ENCODE measurements at places on chromosomes 12 and 14. TPM values are rescaled to one million over a fixed set of nuclear protein-coding genes. Genes with fewer than 3 reads are reported as not detected.

GRCh38 chr12:110888256-110888991 is 32.0 kb downstream of the MYL2 start:
- H3K4me1 ChIP-seq = no peaks in the 10 kb centered on the region
- peak overlapping the region; percentile 68 for H3K4me3 ChIP-seq
- DNase-seq = no peak
- H3K27ac ChIP-seq = no peak overlapping the region

- no peaks in the 10 kb centered on the region for H3K27me3 ChIP-seq
- H3K4me1 ChIP-seq = no peaks in the 10 kb centered on the region
- H3K36me3 ChIP-seq = no peaks in the 10 kb centered on the region
- H3K27ac ChIP-seq = no peak overlapping the region
- DNase-seq = peak; percentile 23
- peak overlapping the region; percentile 18 for H3K4me3 ChIP-seq
Observed at GRCh38 chr12:110079477-110080400, 31.4 kb upstream of the C12orf76 start.

- no peaks in the 10 kb centered on the region for H3K4me1 ChIP-seq
- H3K27ac ChIP-seq = no peak overlapping the region
- H3K27me3 ChIP-seq = no peaks in the 10 kb centered on the region
- H3K36me3 ChIP-seq = no peaks in the 10 kb centered on the region
- no peak for DNase-seq
Observed at GRCh38 chr12:26841085-26841484, 8.1 kb upstream of the ITPR2 start.

DNA sequence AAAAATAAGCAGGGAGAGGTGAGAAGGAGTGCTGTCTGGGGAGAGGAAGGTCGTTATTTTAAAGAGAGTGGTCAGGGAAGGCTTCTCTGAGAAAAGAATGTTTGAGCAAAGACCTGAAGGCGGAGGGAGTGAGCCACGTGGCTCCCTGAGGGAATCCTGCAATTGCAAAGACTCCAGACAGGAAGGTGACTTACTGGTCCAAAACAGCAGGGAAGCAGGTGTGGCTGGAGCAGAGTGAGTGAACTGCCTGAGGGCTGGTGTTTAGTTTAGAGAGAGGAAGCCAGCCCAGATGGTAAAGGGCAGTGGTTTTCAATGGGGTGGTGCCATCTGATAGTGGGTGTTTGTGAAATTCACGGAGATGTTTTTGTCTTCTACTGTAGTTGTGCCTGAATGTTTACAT is 58.8 kb upstream of the LTA4H start:
- no peaks in the 10 kb centered on the region for H3K4me1 ChIP-seq
- no peak overlapping the region for H3K27ac ChIP-seq
- no peak overlapping the region for H3K4me3 ChIP-seq
- H3K36me3 ChIP-seq = no peaks in the 10 kb centered on the region
- H3K27me3 ChIP-seq = no peaks in the 10 kb centered on the region

DNA sequence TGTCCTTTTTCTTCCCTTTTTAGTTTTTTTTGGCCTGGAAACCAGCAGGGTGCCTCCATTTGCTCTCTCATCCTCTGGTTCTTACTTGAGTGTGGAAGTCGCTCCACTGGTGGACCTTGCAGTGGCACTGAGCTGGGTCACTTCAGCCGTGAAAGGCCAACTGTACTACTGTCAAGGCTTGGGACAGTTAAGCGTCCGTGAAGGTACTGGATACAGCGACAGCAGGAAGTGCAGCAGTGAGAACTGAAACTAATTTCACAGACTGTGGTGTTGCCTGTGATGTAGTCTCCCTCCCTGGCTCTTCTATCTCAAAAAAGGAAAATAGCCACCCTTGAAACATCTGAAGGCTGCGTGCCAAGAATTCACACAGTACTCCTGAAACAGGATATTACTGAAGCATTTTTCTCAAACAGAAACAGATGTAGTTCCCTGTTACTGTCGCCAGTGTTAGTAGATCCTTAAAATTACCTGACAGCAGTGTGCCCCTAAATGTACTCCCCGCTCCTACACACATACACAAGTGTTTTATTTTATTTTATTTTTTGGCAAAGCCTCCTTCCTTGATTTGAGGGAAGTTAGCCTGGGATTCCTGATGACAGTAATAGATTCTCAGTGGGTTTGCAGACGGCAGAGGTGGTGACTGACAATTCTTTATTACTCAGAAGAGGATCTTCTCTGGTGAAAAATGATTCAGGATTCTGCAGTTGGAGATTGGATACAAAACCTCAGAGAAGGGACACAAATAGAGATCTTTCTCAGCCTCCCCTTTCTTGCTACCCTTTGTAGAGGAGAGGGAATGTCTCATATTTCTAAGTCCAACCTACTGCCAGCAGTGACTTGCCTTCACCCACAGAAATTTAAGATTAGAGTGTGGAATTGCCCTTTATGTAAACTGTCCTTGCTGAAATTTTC is 4.4 kb downstream of the SUSD6 start:
- peak overlapping the region; percentile 26 for H3K4me3 ChIP-seq
- peak; percentile 71 for DNase-seq
- no peaks in the 10 kb centered on the region for H3K27me3 ChIP-seq
- H3K4me1 ChIP-seq = peaks cover 17% of the 10 kb centered on the region

- H3K4me1 ChIP-seq = no peaks in the 10 kb centered on the region
- H3K27me3 ChIP-seq = no peaks in the 10 kb centered on the region
- no peak overlapping the region for H3K27ac ChIP-seq
- H3K36me3 ChIP-seq = no peaks in the 10 kb centered on the region
- no peak for DNase-seq
- no peak overlapping the region for H3K4me3 ChIP-seq
Observed at GRCh38 chr12:52584156-52584682, 10.6 kb upstream of the KRT74 start.

DNA sequence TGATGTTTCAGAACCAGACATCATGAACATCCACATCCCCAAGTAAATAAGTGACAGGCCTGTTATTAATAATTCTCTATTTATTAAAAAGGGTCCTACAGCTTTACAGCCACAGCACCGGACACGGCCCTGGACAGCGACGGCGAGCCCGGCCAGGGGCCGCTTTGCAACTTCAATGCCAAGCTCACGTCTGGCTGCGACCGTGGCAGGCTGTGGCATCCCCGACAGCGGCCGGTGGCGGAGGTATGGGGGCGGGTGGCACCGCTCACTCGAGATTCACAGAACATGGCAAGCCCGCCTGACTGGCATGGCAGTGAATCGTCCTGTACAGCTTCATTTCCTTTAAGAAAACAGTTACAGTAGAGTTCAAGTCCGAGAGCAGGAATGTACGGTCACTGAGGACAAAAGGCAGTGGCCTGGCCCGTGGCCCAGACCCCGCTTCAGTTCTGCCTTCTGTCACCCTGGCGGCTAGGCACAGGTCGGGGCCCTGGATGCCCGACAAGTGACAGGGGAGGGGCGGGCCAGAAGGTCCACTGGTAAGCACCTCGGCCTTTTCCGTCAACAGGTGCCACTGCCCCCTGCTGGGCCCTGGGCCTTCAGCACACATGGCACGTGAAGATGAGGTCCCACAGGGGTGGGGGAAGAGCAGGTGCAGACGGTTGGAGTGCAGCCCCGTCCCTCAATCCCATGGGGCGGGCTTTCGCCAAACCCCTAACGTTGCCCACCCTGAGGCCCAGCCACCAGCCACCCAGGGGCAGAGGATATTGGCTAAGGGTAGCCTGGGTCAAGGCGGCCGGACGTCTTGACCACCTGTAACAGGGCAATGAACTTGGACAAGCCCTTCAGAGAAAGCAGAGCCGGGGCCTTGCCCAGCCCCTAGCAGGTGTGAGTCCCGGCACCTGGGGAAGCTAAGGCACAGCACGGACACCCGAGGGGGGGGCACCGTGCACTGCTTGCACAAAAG is 30.3 kb downstream of the HIP1R start:
- H3K27me3 ChIP-seq = no peaks in the 10 kb centered on the region
- H3K4me1 ChIP-seq = peaks cover 26% of the 10 kb centered on the region
- H3K27ac ChIP-seq = peak overlapping the region; percentile 66

DNA sequence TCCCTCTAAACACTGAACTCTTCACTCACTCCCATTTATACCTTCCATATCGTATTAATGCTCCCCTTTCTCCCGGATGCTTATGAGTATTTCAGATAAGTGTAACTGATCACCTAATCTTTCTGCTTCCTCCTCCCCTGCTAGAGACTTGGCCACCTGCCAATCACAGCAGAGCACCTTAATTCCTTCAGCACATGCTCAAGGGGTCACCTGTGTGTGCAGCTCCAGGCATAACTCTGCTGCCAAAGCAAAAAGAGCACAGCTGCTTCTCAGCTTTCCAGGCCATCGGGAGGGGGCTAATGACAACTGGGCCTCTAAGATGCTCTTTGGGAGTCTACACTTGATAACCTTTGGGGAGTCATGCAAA is 106.9 kb upstream of the DYRK2 start:
- no peak overlapping the region for H3K27ac ChIP-seq
- no peaks in the 10 kb centered on the region for H3K36me3 ChIP-seq
- H3K4me1 ChIP-seq = no peaks in the 10 kb centered on the region
- H3K27me3 ChIP-seq = no peaks in the 10 kb centered on the region

DNA sequence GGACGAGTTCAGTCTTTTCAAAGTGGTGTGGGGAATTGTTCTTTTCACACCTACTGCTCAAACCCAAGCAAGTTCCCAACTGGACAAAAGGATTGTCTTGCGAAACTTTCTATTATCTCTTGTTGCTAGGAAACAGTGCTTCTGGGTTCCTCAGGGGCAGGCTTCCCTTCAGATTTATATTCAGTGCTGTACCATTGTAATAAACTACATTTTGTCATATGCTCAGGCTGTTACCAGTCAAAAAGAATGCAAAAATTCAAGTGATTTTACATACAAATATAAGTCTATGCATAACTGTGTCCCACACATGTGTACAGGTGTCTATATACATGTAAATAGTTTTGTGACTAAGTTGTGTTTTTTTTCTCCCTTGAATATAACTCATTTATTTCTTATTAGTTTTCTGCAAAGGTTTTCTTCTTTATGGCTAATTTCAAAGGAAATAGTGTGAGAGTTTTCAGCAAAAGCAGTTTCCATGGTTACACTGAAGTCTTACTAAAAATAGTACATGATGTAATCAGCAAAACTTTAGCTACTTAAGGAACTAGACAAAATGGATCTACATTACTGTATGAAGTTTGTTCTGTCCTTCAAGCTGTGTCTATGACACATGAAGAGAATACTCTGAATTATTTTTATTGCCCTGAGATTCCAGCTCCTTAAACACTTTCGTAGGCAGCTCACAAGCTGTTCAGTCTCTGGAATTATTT is 430.2 kb upstream of the TMPO start:
- DNase-seq = no peak
- H3K4me3 ChIP-seq = no peak overlapping the region
- no peaks in the 10 kb centered on the region for H3K4me1 ChIP-seq
- no peaks in the 10 kb centered on the region for H3K36me3 ChIP-seq
- H3K27me3 ChIP-seq = no peaks in the 10 kb centered on the region

LUM gene
- 449 TPM for total RNA-seq

- peaks cover 5% of the 10 kb centered on the region for H3K4me1 ChIP-seq
- no peak for DNase-seq
- no peak overlapping the region for H3K4me3 ChIP-seq
- H3K27ac ChIP-seq = no peak overlapping the region
- H3K36me3 ChIP-seq = no peaks in the 10 kb centered on the region
- H3K27me3 ChIP-seq = no peaks in the 10 kb centered on the region
Observed at GRCh38 chr12:106360400-106360994, 2.9 kb downstream of the POLR3B start.

GRCh38 chr12:98149270-98149669 is 366.1 kb upstream of the TMPO start:
- H3K27ac ChIP-seq = no peak overlapping the region
- H3K4me1 ChIP-seq = no peaks in the 10 kb centered on the region
- no peak for DNase-seq
- no peaks in the 10 kb centered on the region for H3K27me3 ChIP-seq
- no peaks in the 10 kb centered on the region for H3K36me3 ChIP-seq

GRCh38 chr12:67112586-67112985 is 156.6 kb upstream of the CAND1 start:
- H3K4me3 ChIP-seq = no peak overlapping the region
- H3K27me3 ChIP-seq = no peaks in the 10 kb centered on the region

KRT78 gene
- total RNA-seq = 2.0 TPM

CLEC2A gene
- total RNA-seq = not detected

- no peak overlapping the region for H3K27ac ChIP-seq
- H3K36me3 ChIP-seq = no peaks in the 10 kb centered on the region
Observed at GRCh38 chr12:91902860-91903683, 242.6 kb downstream of the BTG1 start.

GRCh38 chr12:61894168-61894567 is 366.0 kb upstream of the USP15 start:
- H3K4me3 ChIP-seq = no peak overlapping the region
- DNase-seq = no peak
- no peak overlapping the region for H3K27ac ChIP-seq
- H3K4me1 ChIP-seq = no peaks in the 10 kb centered on the region

- no peaks in the 10 kb centered on the region for H3K4me1 ChIP-seq
- no peak overlapping the region for H3K27ac ChIP-seq
- H3K27me3 ChIP-seq = no peaks in the 10 kb centered on the region
- no peak overlapping the region for H3K4me3 ChIP-seq
Observed at GRCh38 chr12:93913845-93914244, 234.5 kb upstream of the PLXNC1 start.

DNA sequence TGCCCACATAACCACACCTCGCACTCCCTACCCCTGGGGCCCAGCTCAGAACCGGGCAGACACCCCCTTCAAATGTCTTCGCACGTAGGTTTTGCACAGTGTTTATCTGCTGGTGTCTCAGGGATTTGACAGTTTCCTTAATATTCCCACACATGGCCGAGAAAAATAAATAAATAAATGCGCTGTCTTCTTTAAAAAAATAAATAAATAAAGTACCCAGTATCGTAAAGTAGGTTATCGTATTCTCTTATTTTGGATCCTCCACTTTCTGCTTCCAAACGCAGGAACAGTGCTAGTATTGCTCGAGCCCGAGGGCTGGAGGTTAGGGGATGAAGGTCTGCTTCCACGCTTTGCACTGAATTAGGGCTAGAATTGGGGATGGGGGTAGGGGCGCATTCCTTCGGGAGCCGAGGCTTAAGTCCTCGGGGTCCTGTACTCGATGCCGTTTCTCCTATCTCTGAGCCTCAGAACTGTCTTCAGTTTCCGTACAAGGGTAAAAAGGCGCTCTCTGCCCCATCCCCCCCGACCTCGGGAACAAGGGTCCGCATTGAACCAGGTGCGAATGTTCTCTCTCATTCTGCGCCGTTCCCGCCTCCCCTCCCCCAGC is 710 bp upstream of the FOS start:
- peak overlapping the region; percentile 100 for H3K27ac ChIP-seq
- no peak for DNase-seq
- no peaks in the 10 kb centered on the region for H3K27me3 ChIP-seq
- H3K36me3 ChIP-seq = no peaks in the 10 kb centered on the region
- no peaks in the 10 kb centered on the region for H3K4me1 ChIP-seq

DNA sequence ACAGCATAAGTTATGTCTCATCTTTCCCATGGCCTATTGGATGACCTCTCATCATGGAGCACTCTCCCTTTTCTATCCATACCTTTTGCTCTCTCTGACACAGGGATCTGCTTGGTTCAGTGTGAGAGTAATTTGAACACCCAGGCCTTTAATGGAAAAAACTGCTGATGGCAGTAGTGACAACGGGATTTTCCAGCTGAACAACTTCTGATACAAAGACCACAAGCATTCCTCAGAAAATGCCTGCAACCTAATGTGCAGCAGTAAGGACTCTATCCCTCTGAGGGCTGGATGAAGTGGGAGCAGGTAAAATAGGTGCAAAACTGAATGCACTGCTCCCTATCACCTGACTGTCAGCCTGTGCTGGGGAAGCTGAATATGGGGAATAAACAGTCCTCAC is 51.0 kb downstream of the KANSL2 start:
- no peaks in the 10 kb centered on the region for H3K27me3 ChIP-seq
- no peak overlapping the region for H3K27ac ChIP-seq
- H3K4me1 ChIP-seq = no peaks in the 10 kb centered on the region
- no peak overlapping the region for H3K4me3 ChIP-seq

Data from breast epithelium (tissue), 4 donors.